NCI-H187 (cell line): ENCODE measurements at places on chromosomes 2 and 18.

DNA sequence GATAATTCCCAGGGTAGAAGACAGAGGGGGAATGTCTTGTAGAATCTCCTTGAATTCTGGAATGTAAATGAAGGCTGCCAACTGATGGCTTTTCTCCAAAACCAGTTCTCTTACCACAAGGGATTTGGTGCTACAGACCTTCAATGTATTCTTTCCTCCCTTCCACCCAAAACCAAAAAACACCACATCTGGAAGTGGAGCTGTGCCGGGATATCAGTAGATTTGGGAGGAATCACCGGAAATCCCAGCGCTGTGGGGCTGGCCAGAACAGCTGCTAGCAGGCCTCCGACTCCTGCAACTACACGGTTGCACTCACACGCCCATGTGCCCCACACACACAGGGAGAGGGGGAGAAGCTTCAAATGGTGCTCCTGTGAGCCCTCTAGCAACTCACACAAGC is 45.7 kb downstream of the RPL31 start:
- DNase-seq = no peak

DNA sequence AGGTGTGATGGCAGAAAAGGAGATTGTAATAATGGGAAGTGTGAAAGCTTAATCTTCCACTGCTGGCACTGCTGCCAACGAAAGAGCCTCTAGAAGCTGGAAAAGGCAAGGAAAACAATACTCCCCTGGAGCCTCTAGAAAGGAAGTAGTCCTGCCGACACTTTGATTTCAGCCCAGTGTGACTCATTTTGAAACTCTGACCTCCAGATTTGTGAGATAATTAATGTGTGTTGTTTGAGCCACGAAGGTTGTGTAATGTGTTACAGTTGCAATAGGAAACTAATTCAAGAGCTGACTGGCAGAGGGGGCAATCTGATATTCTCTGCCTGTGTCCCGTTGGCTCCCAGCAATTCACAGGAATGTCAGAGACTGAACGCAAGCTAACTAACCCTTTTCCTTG is 219.2 kb upstream of the UBE2E3 start:
- DNase-seq = no peak

DNA sequence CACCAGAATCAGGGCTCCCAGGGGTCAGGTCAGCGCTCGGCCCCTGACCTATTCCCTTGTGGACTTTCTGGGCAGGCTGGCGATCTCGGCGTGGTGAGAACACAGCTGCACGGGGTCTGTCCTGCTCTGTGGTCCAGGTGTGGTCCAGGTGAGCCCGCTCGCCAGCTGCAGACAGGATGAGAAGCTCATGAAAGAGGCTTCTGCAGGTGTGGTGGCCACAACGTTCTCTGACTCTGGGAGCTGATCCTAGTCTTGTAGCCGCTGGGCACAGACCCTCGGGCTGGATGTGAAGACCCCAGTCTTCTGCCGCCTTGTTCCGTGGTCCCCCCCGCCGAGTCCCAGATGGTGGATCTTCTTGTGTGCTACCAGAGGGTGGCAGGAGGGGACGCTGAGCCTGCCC is 129.7 kb downstream of the RTP5 start:
- no peak for DNase-seq

GRCh38 chr2:229627728-229628127 is 86.6 kb downstream of the DNER start:
- no peak for DNase-seq

DNA sequence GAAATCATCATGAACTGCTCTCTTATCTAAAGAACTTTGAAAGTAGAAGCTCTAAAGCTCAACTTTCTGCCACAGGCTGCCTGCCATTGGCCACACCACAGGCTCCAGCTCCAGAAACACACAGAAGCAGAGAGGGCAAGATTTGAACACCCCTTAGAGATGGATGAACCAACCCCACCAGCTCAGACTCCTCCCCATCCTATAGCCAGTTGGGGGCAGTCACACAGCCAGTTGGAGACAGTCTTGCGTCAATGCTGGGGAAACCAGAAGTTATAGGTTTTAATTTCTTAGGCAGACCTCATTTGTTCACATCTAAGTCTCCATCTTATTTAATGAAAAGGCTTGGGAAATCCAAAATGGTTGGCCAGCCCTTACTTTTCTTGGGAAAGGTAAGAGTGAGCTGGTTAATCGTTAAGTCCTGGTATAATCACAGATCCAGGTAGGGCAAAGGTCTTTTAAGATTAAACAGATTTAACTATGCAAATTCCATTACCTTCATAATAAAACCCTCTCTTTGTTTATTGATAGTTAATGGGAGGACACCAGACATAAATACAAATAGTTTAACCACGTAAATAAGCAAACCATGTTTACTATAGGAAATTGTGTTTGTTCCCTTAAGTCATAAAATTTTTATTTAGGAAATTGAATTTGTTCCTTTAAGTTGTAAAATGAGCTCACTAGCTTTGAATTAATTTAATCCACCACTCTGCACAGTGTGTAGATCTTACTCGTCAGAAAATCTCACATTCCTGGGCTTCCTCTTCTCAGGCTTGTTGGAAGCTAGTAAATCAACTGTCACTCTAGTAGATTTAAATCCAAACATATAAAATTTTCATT is 28.0 kb downstream of the MRO start:
- no peak for DNase-seq

DNA sequence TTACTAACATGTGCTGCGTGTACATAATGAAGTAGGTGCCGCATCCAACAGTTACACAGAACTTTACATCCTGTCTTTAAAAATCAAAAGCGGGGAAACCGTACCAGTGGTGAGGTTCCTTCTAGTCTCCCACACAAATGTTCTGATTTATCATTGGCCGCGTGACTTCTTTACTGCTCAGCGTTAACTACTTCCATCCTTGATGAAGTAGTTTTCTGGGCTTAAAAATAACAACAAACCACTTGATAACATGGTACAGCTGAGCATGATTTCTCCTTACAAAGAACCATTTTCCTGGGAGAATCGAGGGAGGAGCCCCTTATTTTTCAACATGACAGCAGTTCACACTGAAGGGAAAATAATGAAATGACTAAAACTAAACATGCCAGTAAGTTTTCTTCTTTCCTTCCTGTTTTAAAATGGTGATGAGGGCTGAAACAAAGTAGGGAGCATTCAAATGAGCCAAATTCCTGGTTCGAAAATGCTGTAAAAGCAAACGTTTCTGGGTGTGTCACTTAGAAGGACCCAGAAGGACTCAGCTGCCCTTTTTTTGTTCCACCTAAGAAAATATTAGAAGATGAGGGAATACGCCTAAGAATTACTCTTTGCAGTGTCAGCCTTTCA is 9.9 kb downstream of the EMILIN2 start:
- no peak for DNase-seq

DNA sequence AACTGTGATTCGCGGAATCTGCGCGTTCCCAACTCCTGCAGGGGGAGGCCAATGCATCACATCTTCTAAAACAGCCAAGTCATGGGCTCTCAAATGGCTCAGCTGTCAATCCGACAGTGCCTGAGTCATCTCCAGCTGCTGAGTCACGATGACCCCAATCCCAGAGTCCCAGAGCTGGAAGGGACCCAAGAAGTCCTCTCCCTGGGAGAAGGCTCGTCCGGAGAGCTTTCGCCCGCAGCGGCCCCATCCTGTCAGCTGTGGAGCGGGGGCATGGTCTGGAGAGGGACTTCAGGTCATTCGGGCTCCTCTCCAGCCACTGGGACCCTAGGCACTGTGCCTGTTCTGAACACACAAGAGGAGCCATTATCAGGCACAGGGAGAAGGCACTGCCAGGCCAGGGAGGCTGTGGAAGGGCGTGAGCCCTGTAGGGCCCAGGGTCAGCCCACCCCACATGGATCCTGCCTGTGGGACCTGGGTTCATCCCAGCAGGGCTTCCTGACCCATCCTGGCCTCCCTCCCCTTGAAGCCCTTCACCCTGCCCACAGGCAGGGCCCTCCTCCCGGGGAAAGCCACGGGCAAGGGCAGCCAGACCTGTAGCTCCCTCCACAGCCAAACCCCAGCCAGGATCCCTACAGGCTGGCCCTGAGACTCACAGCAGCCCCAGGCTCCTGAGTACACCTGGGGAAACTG is 47.6 kb upstream of the GPC1 start:
- no peak for DNase-seq
